ENCODE measurements at places on chromosomes 6 and 20.

DNA sequence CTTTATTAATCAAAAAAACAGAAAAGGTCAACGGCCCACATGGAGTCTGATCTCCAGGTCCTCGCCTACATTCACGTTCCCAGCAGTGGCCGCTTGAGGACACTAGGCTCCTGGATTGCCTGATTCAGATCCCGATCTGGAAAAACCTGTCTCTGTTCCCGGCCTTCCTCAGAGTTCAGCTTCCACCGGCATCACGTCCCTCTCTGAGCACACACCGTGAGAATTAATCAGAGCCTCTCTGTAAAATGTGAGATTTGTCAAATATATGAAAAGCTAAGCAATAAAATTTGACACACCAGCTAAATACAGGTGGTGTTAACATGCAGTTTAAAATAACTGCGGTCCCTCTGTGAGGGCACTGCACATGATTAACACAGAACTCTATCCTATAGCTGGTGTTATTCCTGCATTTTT lies 122.8 kb upstream of the COL21A1 start:
- DNase-seq = peak; percentile 55

- DNase-seq = no peak
Measured at GRCh38 chr6:111950661-111951496, 77.6 kb upstream of the FYN start.

- no peak for DNase-seq
Measured at GRCh38 chr6:35489066-35489465, 7.8 kb downstream of the TEAD3 start.

- no peak for DNase-seq
Measured at GRCh38 chr20:8633366-8633765, 435.5 kb upstream of the PLCB4 start.

- peak; percentile 99 for DNase-seq
Measured at GRCh38 chr20:32456869-32457478, 98.8 kb downstream of the ASXL1 start.

- DNase-seq = peak; percentile 77
Measured at GRCh38 chr20:17530716-17531664, at the start of gene BFSP1. TSS of gene BFSP1 (minus strand) at chr20:17531379. CDS start at chr20:17531329, 50 bp downstream.

GRCh38 chr20:24046888-24047287 lies 58.3 kb upstream of the GGTLC1 start:
- DNase-seq = no peak
